ENCODE measurements at places on chromosomes 1 and 21. TPM values are rescaled to one million over a fixed set of nuclear protein-coding genes. Genes with fewer than 3 reads are reported as not detected.

MPZ gene
- 5.1 TPM for total RNA-seq

ADPRS gene
- 24.3 TPM for total RNA-seq

DNA sequence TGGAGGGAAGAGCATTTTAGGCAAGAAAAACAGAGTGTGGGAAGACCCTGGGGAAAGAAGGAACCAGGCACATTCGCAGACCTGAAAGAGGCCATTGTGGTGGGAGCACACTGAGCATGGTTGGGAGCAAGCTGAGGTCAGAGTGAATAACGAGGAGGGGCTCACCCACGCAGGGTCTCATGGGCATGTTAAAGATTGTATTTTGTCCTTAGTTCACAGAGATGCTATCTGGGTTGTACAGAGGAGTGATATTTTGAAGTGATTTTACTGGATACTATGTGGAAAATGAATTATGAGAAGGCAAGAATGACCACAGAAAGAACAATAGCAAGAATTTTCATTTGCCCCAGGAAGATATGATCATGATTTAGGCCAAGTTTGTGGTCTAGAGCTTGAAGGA, 578.3 kb upstream of the NR5A2 start:
- H3K27ac ChIP-seq: no peak overlapping the region
- H3K36me3 ChIP-seq: no peaks in the 10 kb centered on the region
- no peaks in the 10 kb centered on the region for H3K27me3 ChIP-seq
- H3K4me3 ChIP-seq: no peak overlapping the region
- H3K4me1 ChIP-seq: no peaks in the 10 kb centered on the region
- DNase-seq: no peak

- no peaks in the 10 kb centered on the region for H3K4me1 ChIP-seq
- H3K27me3 ChIP-seq: no peaks in the 10 kb centered on the region
- DNase-seq: no peak
- H3K27ac ChIP-seq: no peak overlapping the region
- no peaks in the 10 kb centered on the region for H3K36me3 ChIP-seq
- H3K4me3 ChIP-seq: no peak overlapping the region
These were observed 853.4 kb downstream of the NCAM2 start for GRCh38 chr21:21851657-21852056.

SPRR1B gene
- total RNA-seq: not detected

GRCh38 chr1:198683449-198683848, 44.6 kb downstream of the PTPRC start:
- H3K36me3 ChIP-seq: no peaks in the 10 kb centered on the region
- no peaks in the 10 kb centered on the region for H3K4me1 ChIP-seq
- H3K4me3 ChIP-seq: no peak overlapping the region
- DNase-seq: no peak
- no peaks in the 10 kb centered on the region for H3K27me3 ChIP-seq
- no peak overlapping the region for H3K27ac ChIP-seq

- no peak overlapping the region for H3K4me3 ChIP-seq
- H3K27me3 ChIP-seq: no peaks in the 10 kb centered on the region
- no peak for DNase-seq
- H3K36me3 ChIP-seq: no peaks in the 10 kb centered on the region
- H3K27ac ChIP-seq: no peak overlapping the region
These were observed 123.8 kb upstream of the TMEM51 start for GRCh38 chr1:15029786-15030185.

TMPRSS2 gene
- not detected for total RNA-seq

- no peak overlapping the region for H3K27ac ChIP-seq
- H3K4me3 ChIP-seq: no peak overlapping the region
- H3K36me3 ChIP-seq: no peaks in the 10 kb centered on the region
- DNase-seq: no peak
- no peaks in the 10 kb centered on the region for H3K27me3 ChIP-seq
These were observed 83.0 kb upstream of the GNG12 start for GRCh38 chr1:67916140-67916886.

DNA sequence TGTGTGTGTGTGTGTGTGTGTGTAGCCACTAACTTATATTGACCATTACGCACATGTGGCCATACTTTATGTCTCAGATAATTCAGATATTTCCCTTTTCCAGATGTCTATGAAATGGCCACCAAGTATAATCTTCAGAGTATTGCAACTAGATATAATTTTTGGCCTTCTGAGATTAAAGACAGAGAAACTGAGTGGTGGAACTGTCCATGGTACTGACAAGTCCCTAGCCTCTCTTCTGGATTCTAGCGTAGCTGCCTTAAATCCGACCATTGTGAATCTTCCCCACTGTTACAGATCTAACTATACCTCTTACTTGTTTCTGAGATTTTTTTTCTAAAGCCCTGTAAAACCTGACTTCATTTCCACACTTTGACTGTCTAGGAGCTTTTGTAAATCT, 100.0 kb upstream of the SERTAD4 start:
- no peak overlapping the region for H3K27ac ChIP-seq
- no peaks in the 10 kb centered on the region for H3K4me1 ChIP-seq
- no peak overlapping the region for H3K4me3 ChIP-seq
- no peaks in the 10 kb centered on the region for H3K27me3 ChIP-seq
- no peak for DNase-seq
- no peaks in the 10 kb centered on the region for H3K36me3 ChIP-seq

OR2T8 gene
- not detected for total RNA-seq

SLC2A5 gene
- total RNA-seq: 0.26 TPM

VSIG8 gene
- total RNA-seq: not detected

- no peak overlapping the region for H3K27ac ChIP-seq
- H3K27me3 ChIP-seq: no peaks in the 10 kb centered on the region
- H3K4me3 ChIP-seq: no peak overlapping the region
These were observed 62.4 kb downstream of the BACH1 start for GRCh38 chr21:29360799-29361765.

DNA sequence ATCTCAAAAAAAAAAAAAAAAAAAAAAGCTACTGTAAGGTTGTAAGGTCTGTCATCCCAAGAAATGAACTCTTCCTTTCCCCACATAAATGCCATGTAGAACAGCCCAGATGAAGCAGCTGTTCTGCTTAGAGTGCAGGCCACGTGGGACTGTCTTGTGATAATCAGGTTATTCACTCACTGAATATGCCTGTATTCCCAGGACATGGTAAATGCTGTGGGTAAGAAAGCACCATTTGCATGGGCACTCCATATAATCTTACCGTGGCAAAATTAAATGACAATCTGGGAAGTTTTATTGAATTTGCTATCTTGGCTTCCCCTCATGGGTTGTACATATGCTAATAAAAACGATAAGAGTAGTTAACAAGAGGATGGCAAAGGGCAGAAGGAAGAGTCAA, 13.8 kb downstream of the RGS5 start:
- no peaks in the 10 kb centered on the region for H3K27me3 ChIP-seq
- no peak overlapping the region for H3K27ac ChIP-seq
- H3K36me3 ChIP-seq: no peaks in the 10 kb centered on the region

ANP32E gene
- total RNA-seq: 19.0 TPM

VANGL2 gene
- total RNA-seq: 3.4 TPM

DNA sequence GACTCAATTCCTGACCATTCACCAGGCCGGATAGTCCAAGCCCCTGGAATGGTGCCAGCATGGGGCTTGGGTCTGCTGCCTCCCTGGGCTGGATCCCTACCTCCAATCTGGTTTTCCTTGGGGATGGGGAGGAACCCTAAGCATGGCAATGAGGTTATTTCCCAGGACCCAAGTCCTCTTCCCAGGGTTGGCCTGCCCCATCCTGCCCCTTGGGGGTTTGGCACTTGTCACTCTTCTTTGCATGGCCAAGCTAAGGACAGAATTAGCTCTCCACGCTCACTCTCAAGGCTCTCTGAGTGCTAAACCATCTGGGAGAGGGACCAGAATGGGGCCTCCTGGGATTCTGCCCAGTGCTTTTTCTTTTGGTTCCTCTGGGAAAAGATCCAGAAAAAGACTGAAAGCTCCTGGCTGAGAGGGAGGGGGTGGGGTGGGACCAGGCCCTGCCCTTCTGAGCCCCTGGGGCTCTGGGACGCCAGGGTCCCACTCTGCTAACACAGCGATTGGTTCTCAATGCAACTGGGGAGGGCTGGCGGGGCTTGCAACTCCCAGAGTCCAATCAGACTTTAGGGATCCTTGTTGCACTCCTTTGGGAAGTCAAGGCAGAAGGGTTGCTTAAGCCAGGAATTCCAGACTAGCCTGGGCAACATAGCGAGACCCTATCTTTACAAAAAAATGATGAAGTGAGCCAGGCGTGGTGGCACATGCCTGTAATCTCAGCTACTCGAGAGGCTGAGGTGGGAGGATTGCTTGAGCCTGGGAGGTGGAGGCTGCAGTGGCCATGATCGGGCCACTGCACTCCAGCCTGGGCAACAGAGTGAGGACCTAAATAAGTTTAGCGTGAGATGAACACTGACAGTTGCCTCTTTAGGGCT, 52.7 kb downstream of the DHRS3 start:
- H3K36me3 ChIP-seq: peaks cover 6% of the 10 kb centered on the region
- no peaks in the 10 kb centered on the region for H3K4me1 ChIP-seq
- DNase-seq: no peak
- H3K27ac ChIP-seq: peak overlapping the region; percentile 34
- no peak overlapping the region for H3K4me3 ChIP-seq
- H3K27me3 ChIP-seq: no peaks in the 10 kb centered on the region

TRPM2 gene
- 0.89 TPM for total RNA-seq

DNA sequence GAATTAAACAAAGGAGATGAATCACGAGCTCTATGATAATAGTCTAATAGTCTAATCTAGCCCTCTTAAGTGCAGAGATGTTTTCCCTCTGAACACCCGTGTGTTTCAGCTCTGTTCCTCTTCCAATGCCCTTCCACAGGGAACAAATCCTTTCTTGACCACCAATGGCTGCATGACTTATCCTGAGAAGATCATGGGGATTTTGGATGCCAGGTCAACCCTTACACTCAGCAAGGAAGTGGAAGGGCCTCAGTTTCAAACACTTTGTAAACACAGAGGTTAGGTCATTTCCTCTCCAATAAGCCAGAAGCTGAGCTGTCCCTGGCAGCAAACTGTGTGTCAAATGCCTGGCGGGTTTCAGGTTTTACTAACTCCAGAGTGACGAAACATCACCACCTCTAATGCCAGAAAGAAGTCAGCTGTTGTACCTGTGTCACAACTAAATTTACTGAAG, 200.0 kb downstream of the GABPA start:
- peak overlapping the region; percentile 85 for H3K27ac ChIP-seq
- no peaks in the 10 kb centered on the region for H3K4me1 ChIP-seq
- peak; percentile 93 for DNase-seq

GRCh38 chr1:156451505-156452160, 48.9 kb downstream of the MEF2D start:
- H3K27me3 ChIP-seq: no peaks in the 10 kb centered on the region
- no peak overlapping the region for H3K4me3 ChIP-seq
- H3K27ac ChIP-seq: no peak overlapping the region
- DNase-seq: no peak
- no peaks in the 10 kb centered on the region for H3K4me1 ChIP-seq

KCNK2 gene
- total RNA-seq: not detected

GRCh38 chr1:2232916-2233438, 4.9 kb downstream of the SKI start:
- no peaks in the 10 kb centered on the region for H3K36me3 ChIP-seq
- no peaks in the 10 kb centered on the region for H3K27me3 ChIP-seq
- peak overlapping the region; percentile 39 for H3K4me3 ChIP-seq
- peaks cover 86% of the 10 kb centered on the region for H3K4me1 ChIP-seq

GRCh38 chr1:48931506-48932192, 155.0 kb upstream of the BEND5 start:
- no peak overlapping the region for H3K4me3 ChIP-seq
- no peak overlapping the region for H3K27ac ChIP-seq
- peaks cover 10% of the 10 kb centered on the region for H3K4me1 ChIP-seq
- DNase-seq: no peak
- H3K27me3 ChIP-seq: no peaks in the 10 kb centered on the region

DNA sequence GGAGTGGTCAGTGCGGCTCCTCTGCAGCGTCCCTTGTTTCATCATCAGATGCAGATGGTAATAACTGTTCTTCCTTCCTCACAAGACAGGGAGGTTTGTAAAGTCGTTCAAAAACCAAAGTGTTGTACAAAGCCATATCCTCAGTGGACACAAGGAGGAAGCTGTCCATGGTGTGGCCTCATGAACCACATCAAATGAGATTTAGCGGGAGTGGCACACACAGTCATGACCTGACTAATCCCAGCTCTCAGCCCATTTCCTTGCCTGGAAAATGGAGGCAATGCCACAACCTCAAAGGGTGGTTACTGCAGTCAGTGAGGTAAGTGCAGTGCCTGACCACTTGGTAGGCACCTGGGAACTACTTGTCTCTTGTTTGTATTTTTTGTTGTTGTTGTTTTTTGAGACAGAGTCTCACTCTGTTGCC, 13.4 kb downstream of the ENTREP3 start:
- no peak for DNase-seq
- H3K36me3 ChIP-seq: peaks cover 3% of the 10 kb centered on the region
- H3K27me3 ChIP-seq: no peaks in the 10 kb centered on the region

SLFNL1 gene
- total RNA-seq: 0.59 TPM

GRCh38 chr1:154225370-154225769, 4.6 kb downstream of the UBAP2L start:
- H3K4me3 ChIP-seq: no peak overlapping the region
- no peak overlapping the region for H3K27ac ChIP-seq
- DNase-seq: no peak
- H3K36me3 ChIP-seq: peaks cover 38% of the 10 kb centered on the region
- H3K27me3 ChIP-seq: no peaks in the 10 kb centered on the region

GNG12 gene
- 29.1 TPM for total RNA-seq

- H3K27ac ChIP-seq: no peak overlapping the region
- no peak for DNase-seq
- H3K4me3 ChIP-seq: no peak overlapping the region
- no peaks in the 10 kb centered on the region for H3K4me1 ChIP-seq
These were observed 33.2 kb downstream of the RHOU start for GRCh38 chr1:228768355-228769000.

RAB13 gene
- total RNA-seq: 25.7 TPM

CRYBG2 gene
- total RNA-seq: not detected
